Neural progenitor cell (in vitro differentiated cells): ENCODE measurements at places on chromosomes 3 and 15.
A peak's percentile ranks its signal among the peaks of the same experiment; 100 is the strongest.

GRCh38 chr3:133273346-133273745, 126.5 kb upstream of the BFSP2 start:
- no peak for DNase-seq

DNA sequence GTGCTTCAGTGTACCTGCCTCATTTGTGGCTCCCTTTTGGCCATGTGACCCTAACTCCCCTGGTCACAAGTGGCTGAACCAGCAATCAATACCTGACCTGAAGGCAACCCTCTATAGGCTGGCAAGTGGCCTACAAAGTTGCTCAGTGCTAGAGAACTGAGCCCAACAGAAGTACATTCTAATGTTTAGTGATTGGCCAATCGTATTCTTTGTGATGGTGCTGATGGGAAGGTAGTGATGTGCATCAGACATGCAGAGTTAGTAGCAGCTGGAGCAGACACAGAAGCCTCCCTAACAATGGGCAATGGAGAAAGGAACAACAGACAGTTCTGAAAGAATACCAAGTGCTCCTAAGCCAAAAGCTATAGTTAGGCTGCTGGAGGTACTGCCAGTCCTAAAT, 10.4 kb upstream of the ATOSA start:
- DNase-seq, result no peak

GRCh38 chr3:114669614-114670013, 375.8 kb downstream of the TIGIT start:
- DNase-seq, result no peak

- no peak for DNase-seq
Measured at GRCh38 chr3:194758716-194759115, 73.0 kb downstream of the FAM43A start.

DNA sequence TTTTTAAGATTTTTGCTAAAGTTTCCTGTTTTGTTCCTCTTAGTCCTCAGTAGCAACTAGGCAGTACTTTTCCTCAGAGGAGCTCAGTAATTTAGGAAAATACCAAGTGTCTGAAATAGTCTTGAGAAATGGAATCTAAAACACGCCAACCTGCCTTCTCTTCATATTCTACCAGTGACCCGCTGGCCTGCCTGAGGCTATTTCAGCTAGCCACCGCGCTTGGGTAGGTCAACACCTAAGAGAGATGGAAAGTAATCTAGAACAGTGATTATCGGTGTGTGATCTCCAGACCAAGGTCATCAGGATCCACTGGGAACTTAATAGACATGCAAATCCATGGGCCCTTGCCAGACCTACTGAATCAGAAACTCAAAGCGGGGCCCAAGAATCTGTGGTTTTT, 7.5 kb downstream of the LCTL start:
- no peak for DNase-seq

GRCh38 chr3:106333911-106334618, 465.3 kb upstream of the CBLB start:
- DNase-seq, result no peak

DNA sequence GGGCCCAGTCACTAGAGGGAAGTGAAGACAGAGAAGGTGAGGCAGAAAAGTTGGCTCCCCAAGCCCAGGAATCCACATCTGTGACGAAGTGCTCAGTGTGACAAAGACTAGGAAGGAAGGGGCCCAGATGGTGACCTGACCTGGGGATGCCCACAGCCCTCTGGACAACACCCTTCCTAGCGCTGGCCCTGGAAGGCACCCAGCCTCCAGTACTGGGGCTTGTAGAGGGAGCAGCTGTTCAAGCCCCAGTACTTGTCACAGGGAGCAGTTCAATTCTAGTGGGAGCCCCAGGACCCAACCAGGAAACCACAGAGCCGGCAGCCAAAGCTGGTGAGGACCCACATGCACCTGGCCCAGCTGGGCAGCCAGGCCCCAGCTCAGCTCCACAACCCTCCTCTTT, 190.8 kb downstream of the XXYLT1 start:
- DNase-seq, result no peak

GRCh38 chr3:131702146-131702545, 199.4 kb upstream of the MRPL3 start:
- no peak for DNase-seq

DNA sequence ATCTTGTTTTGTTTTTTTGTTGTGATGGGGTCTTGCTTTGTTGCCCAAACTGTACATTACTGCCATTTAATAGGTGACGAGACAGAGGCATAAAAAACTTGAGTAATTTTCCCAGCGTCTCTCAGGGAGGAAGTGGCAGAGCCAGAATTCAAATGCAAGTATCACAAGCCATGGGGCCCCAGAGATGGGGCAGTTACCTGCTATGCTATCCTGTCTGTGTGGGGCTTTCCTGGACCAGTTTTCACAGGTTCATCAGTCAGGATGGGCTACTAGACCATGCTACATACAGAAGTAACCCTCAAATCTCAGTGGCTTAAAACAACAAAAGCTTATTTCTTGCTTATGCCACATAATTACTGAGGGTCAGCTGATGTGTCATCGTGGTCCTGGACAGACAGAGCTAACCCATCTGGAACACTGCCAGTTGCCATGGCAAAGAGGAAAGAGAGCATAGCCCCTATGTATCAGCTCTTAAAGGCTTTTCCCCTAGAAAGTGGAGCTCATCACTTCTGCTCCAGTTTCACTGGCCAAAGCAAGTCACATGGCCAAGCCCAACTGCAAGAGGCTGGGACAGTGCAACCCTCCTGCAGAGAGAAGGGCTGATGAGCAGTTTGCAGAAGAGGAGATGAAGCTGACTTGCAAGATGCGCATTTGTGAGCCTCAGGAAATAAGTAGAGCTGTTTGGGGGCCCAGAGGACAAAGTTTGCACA, 31.7 kb upstream of the SYNM start:
- no peak for DNase-seq

- no peak for DNase-seq
Measured at GRCh38 chr3:46027736-46028397, 584 bp upstream of the XCR1 start.

DNA sequence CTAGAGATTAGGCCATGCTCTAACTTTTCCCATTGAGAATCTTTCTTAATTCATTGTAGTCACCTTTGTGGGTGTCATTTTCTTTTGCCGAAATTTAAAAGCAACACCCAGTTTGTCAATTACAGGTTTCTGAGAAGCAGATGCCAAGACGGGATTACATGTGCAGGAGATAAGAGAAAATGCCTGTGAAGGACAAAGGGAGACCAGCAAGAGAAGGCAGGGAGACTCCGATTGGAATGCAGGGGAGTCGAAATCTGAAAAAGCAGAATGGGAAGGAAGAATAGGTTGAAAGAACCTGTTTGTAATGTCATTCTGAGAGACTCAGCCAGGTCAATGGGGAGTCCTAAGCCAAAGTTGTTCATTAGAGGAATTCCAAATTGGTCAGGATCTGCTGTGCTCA, 3.6 kb upstream of the DPH6 start:
- peak; percentile 84 for DNase-seq

GRCh38 chr15:59434481-59434880, 3.5 kb upstream of the FAM81A start:
- DNase-seq, result no peak

GRCh38 chr3:39435006-39435748, 28.7 kb downstream of the RPSA start:
- no peak for DNase-seq

DNA sequence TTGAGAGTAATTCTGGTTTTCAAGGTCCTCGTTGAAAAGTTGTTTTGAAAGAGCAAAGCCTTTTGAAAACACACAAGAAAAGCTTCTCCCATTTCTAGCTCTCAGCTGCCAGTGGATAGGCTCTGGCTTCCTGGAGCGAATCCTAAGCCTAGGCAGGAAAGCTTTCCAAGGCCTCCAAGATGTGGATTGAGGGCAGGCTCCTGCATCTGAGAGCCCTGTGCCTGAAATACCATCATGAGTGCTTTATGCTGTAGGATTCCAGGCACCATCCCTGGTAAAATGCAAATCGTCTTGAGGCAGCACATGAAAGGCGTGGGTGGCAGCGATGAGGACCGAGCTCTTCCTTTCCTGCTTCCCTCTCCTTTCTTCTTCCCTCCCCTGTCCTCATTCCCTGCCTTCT, 60.7 kb upstream of the CORO2B start:
- no peak for DNase-seq

GRCh38 chr3:153026026-153026425, 136.0 kb upstream of the RAP2B start:
- DNase-seq, result peak; percentile 34

DNA sequence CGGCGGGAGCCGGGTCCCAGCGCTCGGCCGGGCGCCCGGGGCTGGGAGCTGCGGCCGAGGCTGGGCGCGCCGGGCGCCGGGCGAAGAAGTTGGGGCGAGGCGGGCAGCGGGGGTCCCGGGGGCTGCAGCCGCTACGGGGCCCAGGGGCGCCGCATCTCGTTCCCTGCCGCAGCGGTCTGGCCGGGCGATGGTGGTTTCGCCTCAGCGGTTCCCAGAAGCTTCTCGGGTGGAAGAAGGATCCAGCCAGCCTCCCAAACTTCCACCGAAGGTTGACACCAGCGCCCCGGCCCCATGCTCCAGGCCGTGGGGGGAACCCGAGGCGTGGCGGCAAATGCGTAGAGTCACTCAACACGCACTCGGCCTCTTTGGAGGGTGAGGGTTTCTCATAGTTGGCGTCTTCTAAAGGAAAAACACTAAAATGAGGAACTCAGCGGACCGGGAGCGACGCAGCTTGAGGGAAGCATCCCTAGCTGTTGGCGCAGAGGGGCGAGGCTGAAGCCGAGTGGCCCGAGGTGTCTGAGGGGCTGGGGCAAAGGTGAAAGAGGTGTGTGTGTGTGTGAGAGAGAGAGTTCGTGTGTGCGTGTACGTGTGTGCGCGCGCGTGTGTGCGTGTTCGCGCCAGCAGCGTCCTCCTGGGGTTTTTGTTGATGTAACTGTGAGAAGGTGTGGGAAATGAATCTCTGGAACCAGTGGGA, 940 bp downstream of the BOC start:
- DNase-seq, result peak; percentile 46
